ENCODE measurements at places on chromosomes 13 and 19.

DNA sequence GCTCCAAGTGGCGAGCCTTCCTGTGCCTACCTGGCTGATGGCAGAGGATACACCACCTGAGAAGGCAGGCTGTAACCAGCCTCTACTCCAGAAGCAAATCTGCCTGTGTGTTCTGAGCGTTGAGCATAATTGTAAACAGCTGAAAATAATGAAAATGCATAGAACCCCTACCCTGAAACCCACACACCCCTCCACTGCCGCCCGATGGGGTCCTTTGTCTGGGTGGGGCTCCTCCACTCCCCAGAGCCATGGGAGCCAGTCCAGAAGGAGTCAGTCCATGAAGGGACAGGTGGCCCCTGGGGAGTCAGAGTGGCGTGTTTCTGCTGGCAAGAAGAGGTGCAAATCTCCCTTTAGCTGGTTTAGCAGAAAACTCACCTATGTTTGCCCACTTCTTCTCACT lies 8.0 kb upstream of the SOX1 start:
- no peak for DNase-seq

GRCh38 chr19:6568816-6569215 lies 22.1 kb downstream of the CD70 start:
- no peak for DNase-seq

- DNase-seq: no peak
Observed at GRCh38 chr13:44734201-44734707, 158.1 kb upstream of the TSC22D1 start.

DNA sequence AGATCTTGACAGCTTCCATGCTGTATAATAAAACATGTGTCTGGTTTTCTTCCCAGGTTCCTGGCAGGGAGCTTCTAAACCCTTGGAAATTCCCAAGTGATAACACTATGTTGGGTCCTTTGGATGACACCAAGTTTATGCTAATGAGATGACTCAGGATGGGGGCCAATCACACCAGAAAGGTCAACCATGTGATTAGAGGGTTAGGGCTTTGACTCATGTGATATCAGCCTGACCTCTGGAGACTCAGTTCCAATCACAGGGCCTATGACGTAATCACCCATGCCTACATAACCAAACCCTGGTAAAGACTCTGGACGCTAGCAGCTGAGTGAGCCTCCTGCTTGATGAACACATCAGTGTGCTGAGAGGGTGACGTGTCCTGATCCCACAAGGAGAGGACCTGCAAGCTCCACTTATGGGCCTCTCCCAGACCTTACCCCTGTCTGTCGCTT lies 203.6 kb downstream of the DCLK1 start:
- no peak for DNase-seq

GRCh38 chr13:33367926-33368325 lies 82.4 kb upstream of the STARD13 start:
- no peak for DNase-seq

GRCh38 chr13:23794267-23795161 lies 94.7 kb downstream of the MIPEP start:
- no peak for DNase-seq

GRCh38 chr19:7288977-7289376 lies 5.2 kb downstream of the INSR start:
- DNase-seq: no peak

DNA sequence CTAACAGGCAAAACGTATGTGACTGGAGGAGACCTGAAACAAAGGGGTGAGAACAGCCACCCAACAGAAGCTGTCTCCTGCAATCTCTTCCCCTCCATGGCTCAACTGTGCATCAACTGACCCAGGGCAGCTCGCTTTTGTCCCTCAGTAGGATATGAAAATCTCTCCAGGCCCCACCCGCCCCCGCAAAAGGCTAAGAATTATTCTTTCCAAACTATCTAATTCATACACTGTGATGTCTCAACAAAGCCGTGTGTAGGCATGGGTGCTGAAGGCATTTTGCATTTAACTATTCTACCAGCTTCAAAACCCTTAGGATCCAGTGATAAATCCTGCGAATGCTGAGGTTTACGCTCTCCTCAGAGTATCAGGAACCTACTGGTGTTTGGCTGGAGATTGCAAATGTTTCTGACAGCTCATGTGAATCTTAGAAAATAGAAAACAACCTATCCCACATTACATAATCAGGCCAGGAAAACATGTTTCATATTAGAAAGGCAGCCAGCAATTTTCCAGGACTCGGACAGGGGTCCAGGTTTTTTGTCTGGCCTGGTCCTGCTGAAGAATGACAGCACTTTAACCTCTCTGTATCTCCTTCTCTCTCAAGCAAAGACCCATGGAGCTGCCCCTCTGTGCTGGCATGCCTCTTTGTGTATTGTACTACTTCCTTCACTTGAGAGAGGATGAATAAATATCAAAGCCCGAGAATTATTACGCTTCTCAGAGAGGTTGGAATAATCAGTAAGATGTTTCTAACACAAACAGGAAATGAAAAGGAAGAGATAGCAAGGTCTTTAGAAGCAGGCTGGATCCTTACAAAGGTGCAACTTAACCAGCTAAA lies 17.3 kb downstream of the DHRS12 start:
- DNase-seq: no peak

DNA sequence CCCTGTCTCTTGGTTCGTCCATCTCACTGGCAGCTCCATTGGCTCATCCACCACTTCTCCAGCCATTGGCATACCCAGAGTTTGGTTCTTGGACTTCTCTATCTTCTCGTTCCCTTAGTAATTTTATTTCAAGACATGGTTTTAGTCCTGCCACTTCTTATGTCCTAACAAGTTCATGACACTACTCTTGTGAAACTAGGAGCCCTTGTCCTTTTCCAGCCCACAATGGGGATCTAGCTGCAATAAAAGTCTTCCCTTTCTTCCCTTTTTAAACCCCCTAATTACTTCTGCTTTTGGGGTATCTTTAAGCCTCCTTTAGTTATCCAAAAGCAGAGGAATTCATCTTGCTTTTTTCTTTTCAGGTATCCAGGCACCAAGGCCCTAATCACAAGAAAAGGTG lies 2.9 kb upstream of the RCBTB2 start:
- no peak for DNase-seq

DNA sequence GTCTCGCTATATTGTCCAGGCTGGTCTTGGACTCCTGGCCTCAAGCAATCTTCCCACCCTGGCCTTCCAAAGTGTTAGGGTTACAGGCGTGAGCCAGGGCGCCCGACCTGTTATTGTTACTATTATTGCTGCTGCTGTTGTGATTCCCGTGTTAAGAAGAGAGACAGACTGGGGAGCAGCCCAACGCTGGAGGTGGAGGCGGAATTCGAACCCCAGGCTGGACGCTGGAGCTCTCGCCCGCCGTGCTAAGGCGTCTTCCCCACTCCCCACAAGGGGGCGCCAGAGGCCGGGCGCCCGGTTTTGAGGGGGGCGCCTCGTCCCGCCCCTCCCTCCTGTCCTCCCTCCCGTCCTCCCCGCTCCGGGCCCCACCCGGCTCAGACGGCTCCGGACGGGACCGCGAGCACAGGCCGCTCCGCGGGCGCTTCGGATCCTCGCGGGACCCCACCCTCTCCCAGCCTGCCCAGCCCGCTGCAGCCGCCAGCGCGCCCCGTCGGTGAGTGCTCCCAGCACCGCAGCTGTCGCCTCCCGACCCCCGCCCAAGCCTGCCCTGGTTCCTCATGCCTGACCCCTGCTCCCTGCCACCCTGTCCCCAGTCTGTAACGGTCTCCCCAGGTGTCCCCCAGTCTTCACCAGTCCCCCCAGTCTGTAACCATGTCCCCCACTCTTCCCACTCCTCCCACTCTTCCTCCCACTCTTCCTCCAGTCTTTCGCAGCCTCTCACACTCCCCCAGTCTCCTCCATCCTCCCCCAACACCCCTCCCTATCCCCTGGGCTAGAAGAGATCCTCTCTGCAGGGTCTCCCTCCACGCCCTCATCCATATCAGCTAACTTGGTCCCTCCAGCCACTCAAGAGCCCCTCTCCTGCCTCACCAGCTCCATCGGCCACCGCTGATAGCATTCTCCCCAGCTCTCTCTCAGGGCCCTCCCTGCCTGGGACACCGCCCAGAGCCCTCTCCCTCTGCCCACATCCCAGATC lies at the start of gene EHD2:
Gene EHD2, plus strand, starts transcription at position 377 of the 976 bp plus-strand sequence. CDS start 3,191 bp downstream, outside the sequence.
- DNase-seq: no peak

DNA sequence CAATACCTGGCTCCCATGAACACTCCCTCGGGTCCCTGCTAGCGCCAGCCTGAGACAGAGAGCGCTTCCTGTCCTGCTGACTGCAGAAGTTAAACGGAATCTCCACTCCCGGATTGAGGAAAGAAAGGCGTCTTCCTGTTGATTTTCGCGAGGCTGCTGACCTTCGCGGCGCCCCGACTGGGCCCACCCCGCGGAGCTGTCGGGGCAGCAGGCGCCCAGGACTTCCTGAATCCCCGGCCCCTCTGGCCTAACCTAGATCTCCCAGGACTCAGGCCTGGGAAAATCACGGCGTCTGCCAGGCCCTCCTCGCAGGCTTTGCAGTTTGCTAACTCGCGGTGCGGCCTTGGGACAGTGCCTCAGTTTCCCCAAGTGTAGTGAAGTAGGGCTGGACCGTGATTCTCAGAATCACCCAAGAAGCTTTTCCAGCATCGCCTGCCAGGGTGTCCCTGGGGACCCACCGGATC lies 108.8 kb downstream of the KCTD15 start:
- DNase-seq: no peak

DNA sequence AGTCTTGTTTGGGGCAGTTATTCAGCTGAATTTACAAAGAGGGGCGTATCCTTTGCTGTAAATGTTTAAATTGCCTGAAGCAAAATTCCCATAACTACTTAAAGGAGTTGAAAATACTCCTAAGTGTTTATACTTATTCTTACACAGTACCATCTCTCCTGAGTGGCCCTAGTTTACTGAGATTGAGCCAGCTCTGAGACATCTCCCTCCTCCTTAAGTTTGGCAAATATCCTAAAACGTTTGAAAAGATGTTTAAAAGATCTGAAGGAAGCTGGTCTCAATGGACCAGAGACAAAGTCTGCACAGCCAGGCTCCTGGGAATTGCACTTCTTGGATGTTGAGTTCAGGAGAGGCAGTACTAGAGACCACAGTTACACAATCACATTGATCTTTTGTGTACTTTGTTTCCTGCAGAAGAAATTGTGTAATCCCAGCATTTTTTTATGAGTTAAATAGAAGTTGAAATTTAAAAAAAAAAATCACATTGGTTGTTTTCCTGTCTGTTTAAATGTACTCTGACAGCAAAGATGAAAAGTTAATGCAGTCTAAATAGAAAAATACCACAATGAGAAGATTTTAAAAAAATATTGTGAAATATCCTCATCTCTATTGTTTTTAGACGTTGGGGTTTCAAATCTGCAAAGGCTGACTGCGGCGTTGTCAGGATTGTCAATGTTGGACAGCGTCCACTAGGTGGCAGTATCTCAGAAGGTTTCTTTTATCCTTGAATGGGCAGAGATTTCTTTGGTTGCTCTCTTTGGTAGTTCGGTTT lies 20.7 kb downstream of the TNFSF11 start:
- peak; percentile 49 for DNase-seq

- DNase-seq: no peak
Observed at GRCh38 chr13:36713887-36714286, 40.1 kb downstream of the SERTM1 start.

- no peak for DNase-seq
Observed at GRCh38 chr19:13935765-13936510, 2.3 kb downstream of the PODNL1 start.

GRCh38 chr13:73616861-73617260 lies 517.3 kb downstream of the KLF12 start:
- DNase-seq: no peak

- peak; percentile 80 for DNase-seq
Observed at GRCh38 chr19:10769533-10770491, 51.9 kb downstream of the DNM2 start.

DNA sequence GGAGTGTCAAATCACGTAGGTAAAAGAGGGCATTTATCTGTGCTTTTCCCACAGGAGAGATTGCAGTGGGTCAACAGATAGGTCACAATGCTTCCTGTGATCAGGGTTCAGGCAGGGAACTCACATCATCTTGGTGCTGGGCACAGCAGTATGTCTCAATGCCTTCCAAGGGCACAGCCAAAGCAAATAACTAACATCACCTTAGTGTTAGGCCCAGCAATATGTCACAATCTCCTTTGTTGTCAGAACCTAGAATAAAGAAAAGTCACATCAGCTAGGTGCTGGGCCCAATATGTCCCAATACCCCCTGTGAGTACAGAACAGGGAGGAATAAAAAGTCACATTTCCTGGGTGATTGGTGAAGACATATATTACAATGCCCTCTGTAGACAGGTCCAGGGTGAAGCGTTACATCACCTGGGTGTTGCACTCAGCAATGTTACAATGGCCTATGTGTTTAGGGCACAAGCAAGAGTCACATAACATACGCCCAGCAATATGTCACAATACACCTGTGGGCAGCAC lies 11.4 kb upstream of the ZNF724 start:
- no peak for DNase-seq

DNA sequence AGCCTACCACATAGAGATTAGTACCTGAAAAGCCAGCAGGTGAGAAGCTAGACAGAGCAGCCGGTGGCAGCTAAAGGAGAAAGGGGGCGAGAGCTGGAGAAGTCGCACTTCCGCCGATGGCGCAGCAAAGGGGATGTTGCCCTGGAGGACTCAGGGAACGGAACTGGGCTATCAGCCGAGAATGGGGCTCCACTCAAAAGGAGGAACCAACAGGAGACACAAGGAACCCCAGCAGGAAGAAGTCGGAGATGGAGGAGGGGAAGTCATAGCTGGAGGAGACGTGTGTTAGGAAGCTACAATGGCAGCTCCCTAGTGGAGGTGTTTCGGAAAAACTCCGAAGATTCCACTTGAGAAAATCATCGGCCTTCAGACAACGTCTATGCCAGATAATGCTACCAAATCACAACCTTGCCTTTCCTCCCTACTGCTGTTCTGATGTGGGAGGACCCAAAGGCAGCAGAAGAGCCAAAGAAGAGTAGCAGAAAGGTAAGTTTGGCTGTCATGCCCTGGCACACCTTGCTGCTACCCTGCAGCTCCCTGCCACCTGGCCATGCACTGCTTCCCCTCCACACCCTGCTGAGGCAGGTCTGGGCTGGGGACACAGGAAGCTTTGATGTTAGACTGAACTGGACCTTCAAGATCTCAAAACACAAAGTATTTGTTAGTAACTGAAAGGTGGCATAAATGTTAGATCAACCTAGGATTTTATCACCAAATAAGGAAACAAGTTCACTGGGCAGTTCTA lies 127.9 kb downstream of the DLEU7 start:
- peak; percentile 49 for DNase-seq

DNA sequence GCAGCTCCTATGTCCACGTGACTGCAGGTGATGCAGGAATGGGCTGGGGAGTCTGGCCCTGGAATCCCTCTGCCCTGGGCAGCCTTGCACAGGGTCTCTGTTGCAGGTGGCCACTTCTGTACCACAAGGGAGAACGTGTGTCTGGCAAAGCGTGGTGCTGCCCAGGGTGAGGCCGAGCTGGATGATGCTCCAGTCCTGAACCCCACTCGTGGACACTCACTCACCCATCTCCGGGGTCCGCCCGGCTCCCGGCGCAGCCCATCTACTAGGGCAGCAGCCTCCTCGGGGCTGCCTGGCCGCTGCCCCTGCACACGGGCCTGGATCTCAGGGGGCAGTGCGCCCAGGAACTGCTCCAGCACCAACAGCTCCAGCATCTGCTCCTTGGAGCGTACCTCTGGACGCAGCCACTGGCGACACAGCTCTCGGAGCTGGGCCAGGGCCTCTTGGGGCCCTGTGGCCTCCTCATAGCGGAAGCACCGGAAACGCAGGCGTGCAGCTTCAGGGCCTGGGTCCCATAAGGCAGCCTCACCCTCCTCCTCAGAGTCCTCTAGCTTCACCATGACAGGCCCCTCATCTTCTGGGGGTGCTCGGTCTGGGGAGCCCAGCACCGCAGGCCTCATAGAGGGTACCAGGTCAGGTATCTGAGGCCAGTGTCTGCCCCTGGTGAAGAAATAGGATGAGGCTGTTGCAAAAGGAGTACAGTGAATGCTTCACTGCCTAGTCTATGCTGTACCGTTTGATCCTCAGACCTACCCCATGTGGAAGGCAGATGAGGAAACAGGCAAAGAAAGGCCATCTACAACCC lies 2.2 kb downstream of the MZF1 start:
- DNase-seq: no peak
